Left renal pelvis (tissue), 4 donors: ENCODE measurements at places on chromosomes 4 and X.

GRCh38 chrX:39163581-39164126 is 362.4 kb downstream of the MID1IP1 start:
- DNase-seq, result no peak

- no peak for DNase-seq
Measured at GRCh38 chrX:19237901-19238300, 105.8 kb upstream of the PDHA1 start.

GRCh38 chrX:49876750-49877149 is 2.5 kb upstream of the USP27X start:
- no peak for DNase-seq

- no peak for DNase-seq
Measured at GRCh38 chr4:22842360-22843018, 149.8 kb downstream of the GBA3 start.

GRCh38 chrX:1582686-1583437 is 8.5 kb upstream of the AKAP17A start:
- DNase-seq, result no peak

DNA sequence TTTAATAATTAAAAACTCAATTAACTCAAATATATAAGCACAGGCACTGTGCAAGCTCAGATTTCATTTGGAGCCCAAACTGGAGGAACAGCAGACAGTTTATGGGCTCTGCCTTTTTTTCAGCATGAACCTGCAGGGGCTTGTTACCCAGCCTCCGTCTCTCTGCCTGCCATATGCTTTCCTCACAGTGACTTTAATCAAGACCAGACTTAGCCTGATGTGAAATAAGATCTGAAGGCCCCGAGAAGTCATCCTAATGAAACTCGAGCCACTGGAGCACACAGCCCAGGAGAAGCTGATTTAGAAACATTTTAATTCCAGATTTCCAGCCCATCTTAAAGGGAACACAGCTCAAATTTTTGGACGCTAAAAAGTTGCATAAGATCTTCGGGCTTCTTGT is 55.6 kb downstream of the SPATA18 start:
- DNase-seq, result no peak

- DNase-seq, result no peak
Measured at GRCh38 chr4:82525307-82525911, 36.4 kb downstream of the TMEM150C start.

- no peak for DNase-seq
Measured at GRCh38 chr4:90183254-90183653, 56.1 kb downstream of the CCSER1 start.

DNA sequence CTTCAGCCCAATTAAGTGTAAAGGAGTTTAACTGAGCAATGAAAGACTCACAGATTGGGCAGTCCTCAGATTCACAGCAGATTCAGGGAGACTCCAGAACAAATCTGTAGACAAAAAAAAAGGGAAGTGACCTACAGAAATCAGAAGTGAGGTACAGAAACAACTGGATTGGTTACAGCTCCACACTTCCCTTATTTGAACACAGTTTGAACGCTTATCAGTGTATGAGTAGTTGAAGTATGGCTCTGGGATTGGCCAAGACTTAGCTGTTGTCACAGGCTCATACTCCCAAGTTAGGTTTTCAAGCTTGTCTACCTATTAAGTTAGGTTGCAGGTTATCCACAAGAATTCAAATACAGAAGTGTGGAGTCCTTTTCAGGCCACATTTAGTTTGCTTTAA is 112.4 kb upstream of the ELOVL6 start:
- no peak for DNase-seq

DNA sequence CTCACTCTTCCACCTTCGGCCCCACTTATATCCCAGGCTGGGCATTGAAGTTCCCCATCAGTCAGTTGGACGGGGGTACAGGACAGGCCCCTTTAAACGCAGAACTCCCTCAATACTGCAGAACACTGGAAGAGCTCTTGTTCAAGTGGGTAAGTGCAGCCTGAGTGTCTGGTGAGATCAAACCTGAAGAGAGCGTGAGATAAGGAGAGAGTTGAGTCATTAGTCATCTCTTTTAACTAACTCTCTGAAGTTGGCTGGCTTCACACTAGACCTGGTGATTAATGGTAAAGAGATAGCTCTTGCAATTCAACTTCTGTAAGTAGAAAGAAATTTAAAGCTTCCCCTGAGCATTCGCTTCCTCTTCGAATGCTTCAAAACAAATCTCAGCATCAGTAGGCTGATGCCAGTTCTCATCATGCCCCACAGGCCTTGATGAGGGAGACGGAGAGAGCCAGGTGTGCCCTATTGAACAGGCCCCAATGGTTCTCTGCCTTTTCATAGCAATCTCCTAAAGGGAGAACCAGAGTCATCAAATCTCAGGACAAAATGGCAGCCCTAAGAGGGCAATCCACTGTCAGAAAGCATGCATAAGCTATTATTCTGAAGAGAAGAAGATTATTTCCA is 41.0 kb upstream of the JADE1 start:
- no peak for DNase-seq

DNA sequence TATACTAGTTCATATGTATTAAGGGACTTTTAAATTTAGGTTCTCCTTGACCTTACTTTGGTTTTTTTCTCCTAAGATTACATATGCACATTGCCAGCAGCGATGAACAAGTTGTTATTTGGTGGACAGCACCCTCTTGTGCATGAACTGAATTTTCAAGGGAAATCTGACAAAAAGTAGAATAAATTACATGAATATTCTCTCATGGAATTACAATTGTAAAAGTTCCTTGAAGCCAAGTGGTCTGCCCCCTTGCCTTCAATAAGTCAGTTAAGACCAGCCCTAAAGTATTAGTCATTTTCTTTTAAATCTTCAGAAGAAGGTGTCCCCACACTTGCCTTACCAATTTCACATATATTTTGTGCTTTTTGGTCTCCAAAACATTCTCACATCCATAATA is 30.7 kb upstream of the SMARCA5 start:
- DNase-seq, result peak; percentile 21

DNA sequence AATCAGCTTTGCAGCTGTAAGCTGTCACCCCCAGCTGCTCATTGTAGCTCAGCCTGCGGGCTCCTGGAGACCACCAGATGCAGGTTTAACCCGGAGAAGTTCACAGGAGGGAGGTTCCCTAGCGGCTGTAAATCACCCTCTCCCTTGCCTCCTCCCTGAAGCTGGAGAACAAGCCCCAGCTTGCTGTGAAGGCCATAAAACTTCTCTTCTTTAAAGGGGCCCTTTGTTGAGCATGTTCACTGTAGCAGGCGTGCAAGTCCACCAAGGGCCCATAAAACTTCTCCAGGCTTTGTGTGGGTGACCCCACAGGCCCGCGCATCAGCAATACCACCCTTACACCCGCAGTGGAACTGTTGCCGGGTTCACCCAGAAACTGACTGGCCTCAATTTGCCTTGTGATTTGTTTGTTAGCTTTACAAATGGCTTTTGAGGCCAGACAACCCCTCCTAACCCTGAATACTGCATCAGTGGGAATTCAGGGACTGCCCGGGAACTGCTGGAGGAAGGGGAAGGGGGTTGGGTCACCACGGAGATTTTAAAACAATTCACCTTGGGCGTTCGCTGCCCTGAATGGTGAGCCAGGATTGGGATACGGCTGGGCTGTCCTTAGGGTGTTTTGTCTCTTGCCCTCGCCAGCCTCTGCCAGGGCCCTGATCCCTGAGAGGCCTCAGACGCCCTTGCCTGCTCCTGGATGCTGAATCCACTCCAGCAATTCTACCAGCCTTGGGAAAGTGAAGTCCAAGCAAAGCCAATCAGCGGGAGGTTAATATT is 49.5 kb upstream of the ATP6AP2 start:
- DNase-seq, result peak; percentile 57

DNA sequence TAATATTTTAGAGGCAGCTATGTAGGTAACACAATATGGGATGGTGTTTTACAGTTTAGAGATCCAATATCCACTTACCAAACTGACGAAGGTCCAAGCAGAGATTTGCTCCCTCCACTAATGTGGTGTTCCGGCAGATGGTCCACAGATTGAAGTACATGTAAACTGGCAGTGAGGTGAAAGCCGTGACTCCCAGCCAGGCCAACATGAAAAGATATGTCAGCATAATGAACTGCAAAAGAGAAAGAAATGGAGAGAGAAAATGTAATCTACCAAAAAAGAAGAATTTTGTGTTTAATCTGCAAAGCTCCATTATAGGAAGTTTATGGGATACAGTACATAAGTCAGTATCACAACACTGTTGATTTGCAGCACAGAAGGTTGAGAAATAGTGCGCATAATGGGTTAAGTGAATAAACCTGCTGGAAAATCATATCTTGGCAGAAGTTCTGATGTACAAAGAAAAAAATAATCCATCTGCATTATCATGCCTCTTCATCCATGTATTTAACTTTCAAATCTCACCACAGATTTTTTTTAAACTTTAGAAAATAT is 160.2 kb downstream of the GPM6A start:
- no peak for DNase-seq

DNA sequence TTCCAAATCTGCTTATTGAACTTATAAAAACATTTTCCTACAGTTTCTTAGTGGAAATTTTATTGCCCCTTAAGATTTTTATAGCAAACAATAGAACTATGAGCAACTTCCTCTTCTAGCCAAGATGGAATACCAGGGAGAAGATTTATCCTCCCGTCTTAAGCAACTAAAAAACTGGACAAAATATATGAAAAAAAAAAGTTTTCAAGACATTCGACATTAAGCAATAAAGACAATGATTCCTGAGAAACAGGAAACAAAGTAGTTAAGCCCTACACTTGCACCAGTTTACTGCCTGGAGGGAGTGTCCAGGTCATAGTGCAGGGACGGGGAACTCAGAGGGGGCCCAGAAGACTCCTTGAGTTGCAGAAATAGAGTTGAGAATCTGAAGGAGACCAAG is 516.1 kb upstream of the DIPK2B start:
- DNase-seq, result no peak

DNA sequence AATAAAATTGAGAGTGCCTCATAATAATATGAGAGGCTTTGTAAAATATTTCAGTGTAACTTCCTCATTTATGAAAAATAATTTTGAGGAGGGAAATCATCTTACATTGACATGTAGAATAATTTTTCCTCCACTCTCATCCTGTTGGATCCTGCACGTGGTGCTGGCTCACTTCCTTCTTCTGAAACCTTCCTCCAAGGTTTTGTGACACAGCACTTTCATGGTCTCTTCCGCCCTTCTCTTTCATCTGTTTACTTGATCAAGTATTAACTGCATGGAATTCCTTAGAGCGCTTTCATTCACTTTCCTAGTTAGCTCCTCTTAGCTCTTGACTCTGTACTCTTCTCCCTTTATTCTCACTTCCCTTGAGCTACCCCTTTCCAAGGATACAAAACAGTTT is 246.5 kb downstream of the RAPGEF2 start:
- no peak for DNase-seq

GRCh38 chr4:105994061-105994460 is 98.8 kb downstream of the NPNT start:
- no peak for DNase-seq

DNA sequence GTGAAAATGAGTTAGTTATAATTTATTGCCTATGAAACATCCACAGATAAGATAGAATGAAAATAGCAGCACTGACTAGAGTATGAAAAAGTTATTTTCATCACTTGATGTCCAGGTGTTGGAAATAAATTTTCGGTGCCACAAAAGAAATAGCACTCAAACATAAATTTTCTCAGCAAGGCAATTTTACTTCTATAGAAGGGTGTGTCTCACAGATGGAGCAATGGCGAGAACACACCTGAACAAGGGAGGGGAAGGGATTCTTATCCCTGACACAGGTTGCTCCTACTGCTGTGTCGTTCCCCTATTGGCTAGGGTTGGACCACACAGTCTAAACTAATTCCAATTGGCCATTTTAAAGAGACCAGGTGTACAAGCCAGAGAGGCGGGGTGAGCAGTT is 13.3 kb upstream of the VAMP7 start:
- no peak for DNase-seq

DNA sequence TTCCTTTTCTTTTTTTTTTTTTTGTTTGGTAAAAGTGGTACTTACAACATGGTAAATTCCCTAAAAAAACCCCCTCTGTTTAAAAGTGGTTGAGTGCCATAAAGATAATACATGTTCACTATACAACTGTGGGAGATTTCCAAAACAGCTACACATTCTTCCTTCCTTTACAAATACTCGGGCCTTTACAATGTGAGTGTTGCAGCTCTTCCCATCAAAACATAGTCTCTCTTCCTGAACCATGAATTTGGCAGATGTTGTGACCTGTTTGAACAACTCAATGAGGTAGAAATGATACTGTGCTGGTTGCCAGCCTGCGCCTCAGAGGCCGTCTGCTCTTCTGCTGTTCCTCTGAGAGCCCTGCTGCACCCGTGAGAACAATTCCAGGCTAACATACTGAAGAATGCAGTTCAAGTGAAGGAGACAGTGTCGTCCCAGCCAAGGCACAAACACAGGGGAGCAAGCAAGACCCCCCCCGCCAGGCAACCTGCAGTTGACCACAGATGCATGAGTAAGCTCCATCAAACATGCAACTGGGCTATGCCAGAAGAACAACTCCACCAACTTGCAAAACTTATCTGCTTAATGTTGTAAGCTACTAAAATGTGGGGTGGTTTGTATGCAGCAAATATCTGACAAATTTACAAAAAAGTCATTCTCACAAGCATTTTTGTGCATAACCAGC is 645.0 kb downstream of the PCDH7 start:
- no peak for DNase-seq

GRCh38 chr4:152503653-152504290 is 32.1 kb downstream of the FBXW7 start:
- no peak for DNase-seq

DNA sequence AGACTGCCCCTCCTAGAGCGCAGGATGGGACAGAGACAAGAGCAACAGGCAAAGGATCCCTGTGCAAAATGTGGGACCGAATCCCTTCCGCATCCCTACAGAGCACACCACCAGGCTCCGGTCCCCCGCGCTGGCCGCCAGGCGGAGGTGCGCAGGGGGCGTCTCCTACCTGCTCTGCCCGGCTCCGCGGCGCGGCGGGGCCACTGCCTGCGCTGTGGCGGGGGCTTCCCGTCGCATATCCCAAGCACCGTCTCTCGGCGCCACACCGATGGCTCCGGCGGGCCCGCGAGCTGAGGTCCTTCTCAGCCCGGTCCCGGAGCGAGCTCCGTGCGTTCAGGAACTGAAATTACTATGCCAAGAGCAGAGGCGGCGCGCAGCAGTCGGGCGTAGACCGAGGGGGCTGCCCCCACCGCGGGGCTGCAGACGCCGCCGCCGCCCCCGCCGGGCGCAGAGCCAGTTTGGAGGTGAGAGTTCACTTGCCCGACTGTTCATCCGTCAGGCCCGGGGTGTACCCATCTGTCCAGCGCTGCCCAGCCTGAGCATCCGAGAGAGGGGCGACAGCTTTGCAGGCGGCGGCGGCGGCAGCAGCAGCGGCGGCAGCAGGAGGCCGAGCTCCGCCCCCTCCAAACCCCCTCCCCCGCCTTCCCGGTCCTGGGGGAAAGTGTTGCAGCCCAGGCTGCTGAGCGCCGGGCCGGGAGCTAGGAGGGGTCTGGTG is at the start of gene GPRIN3:
GPRIN3 (minus strand) TSS at position 355 of the 715 bp plus-strand sequence. CDS start 57,690 bp downstream, outside the sequence.
- no peak for DNase-seq

- no peak for DNase-seq
Measured at GRCh38 chr4:151691639-151692442, 69.0 kb downstream of the GATB start.

DNA sequence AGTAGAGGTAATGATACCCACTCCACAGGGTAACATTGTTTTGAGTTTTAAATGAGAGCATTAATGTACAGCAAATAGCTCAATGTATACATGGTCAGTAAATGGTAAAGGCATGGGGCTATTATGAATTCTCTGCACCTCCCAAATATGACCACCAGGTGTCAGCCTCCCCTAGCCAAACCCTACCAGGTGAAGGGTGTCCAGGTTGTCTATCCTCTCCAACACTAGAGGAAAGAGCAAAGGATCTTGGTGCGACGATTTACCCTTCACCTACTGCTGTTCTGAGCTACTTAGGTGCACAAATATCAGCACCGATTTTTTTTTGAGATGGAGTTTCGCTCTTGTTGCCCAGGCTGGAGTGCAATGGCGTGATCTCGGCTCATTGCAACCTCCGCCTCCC is 26.5 kb upstream of the XIAP start:
- peak; percentile 16 for DNase-seq
